ENCODE measurements at places on chromosomes 13 and 19.

DNA sequence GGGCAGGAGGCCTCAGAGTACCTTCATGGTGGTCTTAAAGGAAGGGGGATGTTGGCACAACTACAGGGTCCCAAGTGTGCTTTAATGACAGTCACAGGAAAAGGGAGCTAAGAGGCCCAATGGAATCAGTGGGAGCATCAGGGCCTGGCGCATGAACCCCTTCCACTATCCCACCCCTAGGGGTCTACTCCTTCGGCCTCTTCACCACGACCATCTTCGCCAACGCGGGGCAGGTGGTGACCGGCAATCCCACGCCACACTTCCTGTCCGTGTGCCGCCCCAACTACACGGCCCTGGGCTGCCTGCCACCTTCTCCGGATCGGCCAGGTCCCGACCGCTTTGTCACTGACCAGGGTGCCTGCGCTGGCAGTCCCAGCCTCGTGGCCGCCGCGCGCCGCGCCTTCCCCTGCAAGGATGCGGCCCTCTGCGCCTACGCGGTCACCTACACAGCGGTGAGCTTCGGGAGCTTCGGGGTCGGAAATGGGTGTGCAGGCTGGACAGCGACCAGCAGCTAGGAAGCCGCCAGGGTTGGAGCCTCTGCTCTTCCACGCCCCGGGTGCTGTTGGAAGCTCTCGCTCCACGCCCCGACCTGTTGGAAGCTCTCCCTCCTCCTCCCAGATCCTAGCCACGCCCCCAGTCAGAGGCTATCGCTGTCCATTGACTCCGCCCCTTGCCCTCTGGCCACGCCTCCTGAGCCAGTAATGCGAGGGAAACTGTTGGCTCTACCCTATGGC, 6.0 kb downstream of the PLPPR2 start:
- DNase-seq = peak; percentile 94

- peak; percentile 73 for DNase-seq
Measured at GRCh38 chr19:48997972-48998371, 4.3 kb downstream of the RUVBL2 start.

GRCh38 chr19:33486407-33486806, 35.2 kb downstream of the PEPD start:
- no peak for DNase-seq

- DNase-seq = no peak
Measured at GRCh38 chr13:100540621-100541020, 48.0 kb downstream of the GGACT start.

GRCh38 chr19:32917616-32917996, 48.0 kb upstream of the SLC7A9 start:
- DNase-seq = no peak

DNA sequence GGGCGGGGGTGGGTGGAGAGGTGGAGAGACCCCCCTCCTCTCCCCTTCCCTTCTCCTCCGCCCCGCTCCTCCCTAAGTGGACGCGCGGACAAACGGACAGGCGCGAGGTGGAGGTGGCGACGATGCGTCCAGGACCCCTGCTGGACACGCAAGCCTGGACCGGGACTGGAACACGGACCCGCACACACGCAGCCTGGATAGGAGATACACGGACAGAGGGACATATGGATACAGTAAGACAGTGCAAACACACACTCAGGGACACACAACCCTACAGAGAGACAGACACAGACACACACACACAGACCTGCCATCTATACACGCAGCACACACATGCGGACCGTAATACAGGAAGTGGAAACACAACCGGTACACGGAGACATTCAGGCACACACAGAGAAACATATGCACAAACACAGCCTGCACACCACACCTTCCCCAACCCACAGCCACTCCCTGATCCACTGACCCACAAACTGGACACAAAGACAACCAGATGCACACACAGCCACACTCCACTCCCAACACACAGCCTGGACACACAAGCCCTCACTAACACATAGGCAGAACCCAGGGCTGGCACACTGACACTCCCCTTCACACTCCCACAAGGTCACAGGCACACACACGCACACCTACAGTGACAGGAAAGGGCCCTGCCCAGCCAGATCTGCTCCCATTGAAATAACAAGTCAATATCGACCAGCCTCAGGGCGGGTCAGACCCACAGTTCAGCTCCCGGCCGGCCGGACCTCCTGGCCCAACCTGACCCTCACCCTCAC, 696 bp upstream of the ERFL start:
- DNase-seq = no peak

DNA sequence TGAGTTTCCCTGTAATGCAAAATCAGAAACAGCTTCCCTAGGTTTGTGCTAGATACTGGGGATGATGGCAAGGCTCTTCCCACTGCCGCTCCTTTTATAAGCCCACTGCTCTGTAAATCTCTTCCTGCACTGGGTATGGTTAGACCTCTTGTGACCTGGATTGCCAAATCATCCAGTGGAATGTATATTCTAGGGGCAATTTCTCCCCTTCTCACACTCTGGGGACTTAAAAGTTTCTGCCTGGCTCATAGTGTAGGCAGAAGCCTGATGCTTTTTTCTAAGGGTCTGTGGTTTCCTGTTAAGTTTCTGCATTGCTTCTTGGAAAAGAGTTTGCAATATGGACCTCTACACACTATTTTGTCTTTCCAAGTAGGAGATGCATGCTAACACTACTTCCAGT, 1582.0 kb upstream of the PCDH20 start:
- DNase-seq = no peak

- DNase-seq = peak; percentile 82
Measured at GRCh38 chr19:14363183-14364097, 17.8 kb upstream of the ADGRE5 start.

DNA sequence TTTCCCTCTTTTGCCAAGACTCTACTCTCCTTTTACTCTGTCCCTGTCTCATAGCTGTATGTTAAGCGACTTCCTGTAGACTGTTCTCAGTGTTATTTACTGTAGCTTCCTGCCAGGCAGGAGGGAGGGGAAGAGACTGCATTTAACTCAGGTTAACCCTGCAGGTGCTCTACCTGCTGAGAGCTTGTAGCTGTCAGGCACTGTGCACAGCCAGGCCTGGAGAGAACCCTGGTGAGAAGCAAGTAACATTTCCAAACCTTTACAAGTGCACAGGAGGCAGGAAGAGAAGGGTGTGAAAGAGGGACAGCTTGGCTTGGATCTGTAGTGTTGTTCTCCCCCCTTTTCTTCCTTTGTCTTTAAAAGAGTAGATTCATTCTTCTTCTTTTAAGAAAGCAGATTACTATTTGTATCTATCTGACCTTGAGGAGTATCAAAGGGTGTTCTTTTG, 167.1 kb downstream of the LMO7 start:
- peak; percentile 61 for DNase-seq

- DNase-seq = no peak
Measured at GRCh38 chr13:50384724-50385123, 369.5 kb downstream of the KCNRG start.

GRCh38 chr19:48780631-48781391, 25.5 kb downstream of the FGF21 start:
- DNase-seq = no peak

DNA sequence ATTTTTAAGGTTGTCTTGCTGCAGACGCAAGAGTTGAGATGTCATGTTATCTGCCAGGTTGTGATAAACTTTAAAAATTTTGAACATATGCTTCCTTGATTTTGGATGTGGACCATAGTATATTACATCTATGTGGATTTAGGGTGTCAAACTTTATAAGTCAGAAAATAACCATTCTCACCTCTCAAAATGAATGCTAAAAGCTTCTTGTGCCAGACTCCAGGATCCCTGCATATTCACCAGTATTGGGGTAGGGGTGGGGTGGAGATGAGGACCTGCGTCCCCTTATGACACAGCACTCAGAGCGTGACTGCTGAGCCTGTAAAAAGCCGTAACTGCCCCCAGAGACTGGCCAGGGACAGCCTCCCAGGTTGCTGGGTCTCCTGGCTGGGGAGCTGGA, 524.4 kb downstream of the LMO7 start:
- DNase-seq = no peak

- DNase-seq = no peak
Measured at GRCh38 chr13:43776006-43776405, 10.8 kb downstream of the ENOX1 start.

GRCh38 chr13:99055735-99056134, 77.9 kb upstream of the DOCK9 start:
- no peak for DNase-seq

DNA sequence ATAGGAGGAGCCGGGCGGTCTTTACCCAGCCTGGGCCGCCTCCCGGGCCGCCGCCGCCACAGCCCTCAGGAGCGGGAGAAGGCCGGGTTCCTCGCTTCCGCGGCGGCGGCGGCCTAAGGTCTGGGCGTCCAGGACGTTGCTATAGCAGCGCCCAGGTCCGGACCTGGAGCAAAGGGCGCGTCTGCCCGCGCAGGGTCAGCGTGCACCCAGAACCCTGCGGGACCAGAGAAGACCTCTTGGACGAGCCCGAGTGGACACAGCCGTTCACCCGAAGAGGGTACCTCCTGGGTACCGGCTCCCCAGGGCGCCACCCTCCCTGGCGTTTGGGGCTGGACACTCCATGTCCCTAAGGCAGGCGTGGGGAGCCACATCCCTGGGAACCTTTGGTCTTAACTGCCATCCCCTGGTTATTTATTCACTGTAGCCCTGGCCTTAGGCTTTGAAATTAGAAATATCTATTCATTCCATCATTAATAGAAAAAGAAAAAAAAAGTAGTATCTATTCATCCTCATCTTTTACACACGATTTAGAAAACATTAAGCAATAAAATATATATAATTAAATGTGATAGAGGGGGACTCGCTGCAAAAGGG, 2.4 kb downstream of the DZIP1 start:
- peak; percentile 49 for DNase-seq

GRCh38 chr13:113449693-113450347, 3.5 kb downstream of the ADPRHL1 start:
- no peak for DNase-seq

DNA sequence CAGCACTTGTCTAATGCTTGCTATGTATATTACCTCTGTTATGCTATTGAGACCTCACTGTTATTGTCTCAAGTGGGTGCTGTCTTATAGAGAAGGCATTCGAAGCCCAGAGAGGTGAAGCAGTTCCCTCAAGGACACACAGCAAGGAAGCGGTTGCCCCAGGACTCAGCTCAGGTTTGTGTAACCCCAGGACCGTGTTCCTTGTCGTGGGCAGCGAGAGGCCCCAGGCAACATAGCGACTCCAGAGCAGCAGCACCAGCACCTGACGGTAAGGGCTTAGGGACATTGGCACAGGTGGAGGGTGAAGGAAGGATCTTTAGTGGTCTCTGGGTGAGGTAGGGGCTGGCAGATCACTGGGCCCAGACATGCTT, 2.4 kb downstream of the KLK15 start:
- no peak for DNase-seq

DNA sequence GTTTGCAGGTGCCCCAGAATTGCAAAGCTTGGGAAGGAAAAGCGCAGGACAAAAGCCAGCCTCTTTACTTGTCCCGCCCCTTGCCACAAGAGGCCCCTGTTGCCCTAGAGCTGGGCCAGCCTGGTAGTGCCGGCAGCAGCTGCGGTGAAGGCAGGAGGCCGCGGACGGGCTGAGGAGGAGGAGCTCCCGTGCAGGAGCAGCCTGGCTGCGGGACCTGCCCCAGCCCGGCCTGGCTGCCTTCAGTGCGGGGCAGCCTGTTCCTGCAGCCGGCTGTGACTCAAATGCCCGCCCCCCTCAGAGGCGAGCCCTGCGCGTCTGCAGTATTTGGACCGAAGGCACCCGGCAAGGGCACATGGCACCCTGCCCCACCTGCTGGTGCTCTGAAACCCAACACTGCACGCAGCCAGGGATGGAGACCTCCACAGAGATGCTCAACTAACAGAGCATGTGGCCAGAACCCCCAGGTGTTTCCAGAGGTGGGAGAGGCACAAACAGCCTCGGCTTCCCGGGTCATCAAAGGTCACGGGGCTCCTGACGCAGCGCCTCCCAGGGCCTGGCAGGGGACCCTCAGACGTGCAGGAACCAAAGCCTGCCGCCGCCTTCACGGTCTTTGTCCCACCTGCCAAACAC, 29.7 kb downstream of the NAXD start:
- DNase-seq = peak; percentile 91

GRCh38 chr19:51469162-51469561, 9.2 kb upstream of the CEACAM18 start:
- DNase-seq = no peak

DNA sequence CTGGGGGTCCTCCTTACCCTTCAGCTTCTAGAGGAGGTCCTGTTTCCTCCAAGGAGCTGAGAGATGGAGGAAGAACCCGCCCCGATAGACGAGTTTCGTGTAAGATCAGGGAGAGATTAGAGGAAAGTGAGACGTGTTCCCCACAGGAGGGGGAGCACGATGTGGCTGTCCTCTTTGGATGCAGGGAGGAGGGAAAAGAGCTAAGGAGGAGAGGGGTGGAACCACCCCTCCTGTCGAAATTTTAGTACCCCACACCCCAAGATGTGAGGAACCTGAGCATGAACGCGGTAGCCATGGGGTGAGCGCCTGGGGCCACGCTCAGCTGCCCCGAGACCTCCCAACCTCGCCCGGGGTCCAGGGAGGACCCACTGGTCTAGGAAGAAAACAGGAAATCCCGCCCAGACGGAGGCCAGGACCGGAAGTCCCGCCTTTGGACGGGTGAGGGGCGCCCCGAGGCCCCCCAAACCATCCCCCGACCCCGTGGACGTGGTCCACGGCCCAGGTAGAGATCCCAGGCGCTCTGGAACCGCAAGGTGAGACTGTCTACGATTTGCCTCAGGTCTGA, 1.2 kb downstream of the AKT1S1 start:
- no peak for DNase-seq

- DNase-seq = no peak
Measured at GRCh38 chr19:18029617-18030338, 21.8 kb downstream of the ARRDC2 start.

DNA sequence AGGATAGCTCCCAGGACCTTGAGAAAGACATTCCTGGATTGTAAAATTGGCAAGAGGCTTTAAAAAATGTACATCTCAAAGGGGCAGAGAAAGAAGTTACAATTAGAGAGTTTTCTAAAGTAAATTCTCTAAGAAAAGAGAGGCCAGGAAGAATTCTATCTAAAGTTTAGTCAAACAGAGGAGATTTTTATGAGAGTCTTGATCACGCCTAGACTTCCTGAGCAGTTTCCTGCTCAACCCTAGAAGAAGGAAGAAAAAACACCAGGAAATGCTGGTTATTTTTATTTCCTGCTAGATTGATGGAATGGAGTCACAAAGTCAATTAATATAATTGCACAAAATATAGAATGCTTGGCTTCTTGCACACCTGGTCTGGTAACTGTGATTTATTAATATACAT, 269.1 kb downstream of the PCDH20 start:
- no peak for DNase-seq

- no peak for DNase-seq
Measured at GRCh38 chr13:113937527-113938180, 36.2 kb downstream of the C13orf46 start.

DNA sequence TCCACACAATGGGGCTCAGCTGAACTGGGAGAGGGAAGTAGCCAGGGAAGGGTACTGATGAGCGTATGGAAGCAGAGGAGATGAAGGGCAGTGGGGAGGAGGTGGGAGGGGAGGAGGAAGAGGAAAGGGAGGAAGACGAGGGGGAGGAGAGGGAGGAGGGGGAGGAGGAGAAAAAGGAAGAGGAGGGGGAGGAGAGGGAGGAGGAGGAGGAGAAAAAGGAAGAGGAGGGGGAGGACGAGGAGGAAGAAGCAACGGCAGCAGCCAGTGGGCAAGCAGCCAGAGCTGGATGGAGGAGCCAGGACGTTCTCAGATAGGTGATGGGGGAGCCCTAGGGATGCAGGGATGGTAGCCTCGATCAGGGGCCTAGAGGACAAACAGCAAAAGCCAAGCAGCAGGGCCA, 5.6 kb downstream of the CERS4 start:
- no peak for DNase-seq

- DNase-seq = no peak
Measured at GRCh38 chr13:80550971-80551441, 210.1 kb upstream of the SPRY2 start.
